Stimulated activated CD4-positive, alpha-beta T cell treated with anti-CD3 and anti-CD28 coated beads, TNF-alpha, amount 100 ng/mL, for 48 hours (primary cell): ENCODE measurements at places on chromosomes 7 and 10.

- no peak for DNase-seq
Measured at GRCh38 chr10:120917521-120918250, 66.5 kb downstream of the WDR11 start.

- DNase-seq = no peak
Measured at GRCh38 chr7:154776350-154776749, 226.6 kb downstream of the PAXIP1 start.

DNA sequence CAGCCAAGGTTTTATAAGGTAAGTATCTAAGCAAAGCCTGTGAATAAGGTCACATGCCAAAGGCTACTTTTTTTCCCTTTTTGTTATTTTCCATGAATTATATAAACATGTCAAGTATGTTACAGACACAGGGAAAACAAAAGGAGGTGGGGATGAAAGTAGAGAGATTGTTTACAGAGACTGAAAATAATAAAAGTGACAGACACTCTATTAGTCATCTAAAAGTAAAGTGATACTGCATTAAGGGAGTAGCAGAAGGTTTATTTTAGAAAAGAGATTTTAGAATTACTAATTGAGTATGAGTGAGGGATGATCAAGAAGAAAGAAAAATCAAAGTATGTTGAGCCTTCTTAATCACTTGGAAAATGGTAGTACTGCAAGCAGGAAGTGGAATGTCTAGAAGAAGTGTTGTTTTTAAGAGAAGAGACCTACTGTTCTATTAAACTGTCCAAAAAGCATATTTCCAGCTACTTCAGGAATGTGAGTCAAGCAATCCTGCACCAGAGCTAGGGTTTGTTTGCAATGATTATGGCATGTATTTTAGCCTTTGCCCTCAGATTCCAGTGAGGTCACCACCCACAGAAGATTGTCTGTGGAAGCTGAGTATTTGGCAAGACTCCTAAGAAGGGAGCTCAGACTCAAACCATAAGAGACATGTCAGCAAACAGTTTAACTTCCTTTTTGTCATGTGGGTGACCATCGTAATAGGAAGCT, 177.9 kb upstream of the PLXDC2 start:
- no peak for DNase-seq

DNA sequence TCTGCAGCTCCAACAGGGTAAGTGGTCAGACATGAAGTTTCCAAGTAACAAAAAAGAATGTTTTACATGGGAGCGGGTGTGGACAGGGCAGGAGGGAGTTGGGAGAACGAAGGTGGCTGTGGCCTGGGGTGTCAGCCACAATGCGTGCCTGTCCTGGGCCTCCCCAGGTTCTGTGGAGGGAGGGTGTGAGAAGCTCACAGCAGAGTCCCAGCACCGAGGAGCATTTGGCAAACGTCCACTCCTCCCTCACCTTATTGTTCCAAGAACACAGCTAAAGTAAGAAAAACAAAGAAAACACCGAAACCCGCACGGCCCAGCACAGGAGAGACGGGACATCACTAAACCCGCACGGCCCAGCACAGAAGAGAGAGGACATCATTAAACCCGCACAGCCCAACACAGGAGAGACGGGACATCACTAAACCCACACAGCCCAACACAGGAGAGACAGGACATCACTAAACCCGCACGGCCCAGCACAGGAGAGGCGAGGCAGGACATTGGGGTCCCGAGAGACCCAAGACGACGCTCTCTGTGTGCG, 226.4 kb downstream of the MAD1L1 start:
- DNase-seq = no peak

DNA sequence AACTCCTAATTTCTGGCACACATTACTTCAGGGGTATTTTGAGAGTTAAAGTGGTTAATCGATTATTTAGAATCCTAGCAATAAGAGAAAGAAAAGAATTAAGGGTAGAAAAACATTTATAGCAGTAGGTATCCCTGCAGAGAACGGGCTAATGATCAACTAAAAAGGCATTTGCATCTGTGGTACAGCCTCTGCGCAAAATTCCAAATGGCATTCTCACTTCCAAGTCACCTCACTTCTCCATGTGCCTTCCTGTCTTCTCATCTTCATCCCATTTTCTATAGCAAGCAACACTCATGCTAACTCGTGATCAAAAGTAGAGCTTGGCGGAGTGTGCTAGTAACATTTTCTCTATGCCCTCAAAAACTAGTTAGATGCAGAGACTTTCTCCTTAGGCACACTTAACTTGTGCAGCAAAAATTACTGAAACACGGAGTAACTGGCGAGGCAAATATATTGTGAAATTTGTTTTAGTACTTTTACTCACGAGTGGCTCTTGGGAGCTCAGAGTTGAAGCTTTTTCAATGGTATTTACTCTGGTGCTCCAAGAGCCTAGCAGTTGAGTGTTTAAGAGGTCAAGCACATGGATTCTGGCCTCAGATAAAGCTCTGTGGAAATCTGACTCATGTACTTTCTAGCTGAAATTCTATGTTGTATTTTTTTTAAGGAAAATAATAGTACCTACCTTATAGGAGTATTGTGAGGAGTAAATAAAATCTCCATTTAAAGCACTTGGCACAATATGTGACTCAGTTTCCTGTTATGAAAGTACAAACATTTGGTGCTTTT, 65.1 kb downstream of the MET start:
- DNase-seq = no peak

DNA sequence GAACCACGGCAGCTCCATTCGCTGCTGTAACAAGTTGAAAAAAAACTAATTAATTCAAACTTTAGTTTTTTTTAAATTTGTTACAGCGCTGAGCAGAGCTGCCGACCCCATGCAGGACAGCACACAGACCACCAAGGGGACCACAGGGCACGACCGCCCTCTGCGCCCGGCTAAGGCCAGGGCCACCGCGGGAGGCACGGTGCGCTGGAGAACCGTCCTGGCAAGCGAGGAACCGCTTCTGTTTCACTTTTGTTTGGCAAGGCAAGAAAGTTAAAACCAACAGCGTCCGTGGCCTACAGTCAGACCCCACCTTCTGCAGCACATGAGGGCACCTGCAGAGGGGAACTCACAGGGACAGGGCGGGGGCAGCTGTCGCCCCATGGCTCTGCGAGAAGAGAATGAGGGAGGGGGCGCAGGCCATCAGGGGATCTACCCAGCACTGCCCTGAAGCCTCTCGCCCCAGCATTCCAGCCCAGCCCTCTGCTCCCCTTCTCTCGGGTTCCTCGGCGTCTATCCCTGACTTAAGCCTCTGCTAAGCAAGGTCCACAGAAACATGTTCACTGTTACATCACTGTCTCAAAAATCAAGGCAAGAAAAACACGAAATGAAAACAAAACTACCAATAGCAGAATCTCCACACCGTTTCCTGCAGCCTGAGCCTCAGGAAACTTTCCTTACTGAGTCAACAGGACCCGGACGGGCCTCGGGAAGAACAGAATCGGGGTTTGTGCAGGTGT, 204.4 kb downstream of the DIP2C start:
- DNase-seq = no peak
